ENCODE measurements at places on chromosomes 2 and 18. TPM values are rescaled to one million over a fixed set of nuclear protein-coding genes. Genes with fewer than 3 reads are reported as not detected.

Gene CXCR1
- not detected for total RNA-seq

DNA sequence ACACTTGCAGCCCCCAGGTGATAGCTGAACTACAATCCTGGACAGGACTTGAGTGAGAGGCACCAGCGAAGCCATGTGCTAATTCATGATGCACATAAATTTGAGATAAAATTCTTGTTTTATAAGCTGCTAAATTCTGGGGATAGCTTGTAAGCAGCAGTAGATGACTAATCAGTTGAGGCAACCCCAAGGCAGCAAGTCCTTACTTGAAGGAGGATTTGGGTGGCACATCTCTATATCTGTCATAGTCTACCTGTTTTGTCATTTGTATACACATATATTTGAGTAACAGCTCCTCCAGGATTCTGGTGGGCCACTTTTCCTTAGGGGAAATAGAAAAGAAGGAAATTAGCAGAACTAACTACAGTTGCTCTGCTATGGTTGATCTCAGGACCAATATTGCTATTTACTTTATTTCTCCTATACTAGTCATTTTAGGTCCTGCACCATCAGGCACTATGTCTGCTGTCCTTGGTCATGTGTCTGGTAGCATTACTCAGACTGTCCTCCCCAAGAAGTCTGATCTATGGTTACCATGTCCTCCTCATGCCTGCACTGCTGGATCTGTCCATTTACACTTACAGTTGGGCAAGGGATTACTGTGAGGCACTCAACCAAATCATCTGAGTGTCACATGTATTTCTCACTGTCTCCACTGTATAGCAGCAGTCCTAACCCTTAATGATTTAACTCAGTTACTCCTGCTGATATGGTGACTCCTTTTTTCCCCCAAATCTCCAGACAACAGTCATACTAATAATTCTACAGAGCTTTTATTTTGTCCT is 436.0 kb upstream of the CWC22 start:
- no peak for DNase-seq

- no peak for DNase-seq
These were observed 19.5 kb upstream of the BOK start for GRCh38 chr2:241538838-241539615.

- DNase-seq: peak; percentile 82
These were observed 16.1 kb downstream of the WNT10A start for GRCh38 chr2:218896501-218897393.

- no peak for DNase-seq
These were observed 70.8 kb upstream of the FSHR start for GRCh38 chr2:49225126-49225525.

Gene LOXHD1
- not detected for total RNA-seq

GRCh38 chr2:28582595-28582994 is 86.7 kb downstream of the PLB1 start:
- DNase-seq: no peak

GRCh38 chr2:44772131-44772530 is 169.4 kb upstream of the SIX3 start:
- no peak for DNase-seq

GRCh38 chr2:155145758-155146229 is 447.3 kb downstream of the KCNJ3 start:
- DNase-seq: no peak

DNA sequence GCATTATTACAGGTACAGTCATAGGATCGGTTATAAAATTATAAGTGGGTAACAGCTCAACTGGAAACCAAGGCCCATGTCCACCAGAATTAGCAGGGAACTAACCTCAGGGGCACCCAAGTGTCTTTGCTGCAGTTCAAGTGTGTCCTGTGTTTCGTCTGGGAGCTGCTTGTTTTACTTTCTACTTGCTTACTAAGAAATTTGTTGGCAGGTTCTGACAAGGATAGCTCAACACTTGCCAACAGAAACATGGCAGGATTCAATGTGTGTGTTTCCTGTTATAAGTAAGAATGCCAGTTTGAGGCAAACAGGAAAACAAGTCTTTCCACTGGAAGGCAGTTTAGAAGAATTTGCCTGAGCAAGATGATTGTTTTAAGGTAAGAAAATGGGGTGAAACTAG is 104.5 kb downstream of the EPHA4 start:
- DNase-seq: no peak

GRCh38 chr2:84899304-84900204 is 5.9 kb upstream of the TMSB10 start:
- no peak for DNase-seq

Gene KCNJ3
- total RNA-seq: not detected

DNA sequence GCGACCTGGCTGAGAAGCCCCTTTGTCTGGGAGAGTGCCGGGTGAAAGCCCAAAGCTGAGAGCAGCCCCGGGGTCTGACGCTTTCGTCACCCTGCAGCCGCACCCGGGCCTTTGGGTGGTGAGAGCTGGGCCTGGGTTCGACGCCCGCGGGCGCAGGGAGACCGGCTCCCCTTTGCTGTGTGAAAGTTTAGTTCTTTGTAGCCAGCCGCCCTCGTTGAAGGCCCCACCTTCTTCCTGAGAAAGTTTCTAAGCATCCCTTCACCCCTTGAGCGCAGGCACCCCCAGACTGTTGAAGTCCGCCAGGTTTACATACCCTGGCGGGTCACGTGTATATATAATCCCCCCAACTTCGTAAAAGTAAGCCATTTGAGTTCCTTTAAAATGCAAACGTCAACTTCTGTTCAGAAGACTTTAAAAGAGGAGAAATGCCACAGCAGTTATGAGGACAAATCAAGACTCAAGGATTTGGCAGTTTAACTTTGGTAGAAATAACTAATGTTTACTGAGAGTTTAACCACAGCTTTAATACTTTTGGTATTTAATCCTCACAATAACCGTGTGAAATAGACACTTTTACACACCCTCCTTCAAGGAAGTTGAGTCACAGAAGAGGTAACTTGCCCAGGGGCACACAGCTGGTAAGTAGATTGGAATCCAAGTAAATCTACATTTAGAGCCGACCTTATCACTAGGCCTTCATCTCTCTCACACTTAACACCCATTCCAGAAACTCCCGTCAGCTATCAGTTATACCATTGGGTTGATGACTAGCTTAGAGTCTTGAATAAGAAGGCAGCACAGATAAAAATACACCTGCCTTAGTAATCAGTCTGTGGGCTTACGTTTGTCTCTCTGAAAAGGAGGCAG is 1.1 kb upstream of the MBOAT2 start:
- no peak for DNase-seq

Gene ATP6V1B1
- not detected for total RNA-seq

GRCh38 chr2:27714851-27715291 is 51.2 kb downstream of the SLC4A1AP start:
- DNase-seq: no peak

GRCh38 chr18:8657050-8657820 is 48.0 kb downstream of the RAB12 start:
- DNase-seq: no peak

DNA sequence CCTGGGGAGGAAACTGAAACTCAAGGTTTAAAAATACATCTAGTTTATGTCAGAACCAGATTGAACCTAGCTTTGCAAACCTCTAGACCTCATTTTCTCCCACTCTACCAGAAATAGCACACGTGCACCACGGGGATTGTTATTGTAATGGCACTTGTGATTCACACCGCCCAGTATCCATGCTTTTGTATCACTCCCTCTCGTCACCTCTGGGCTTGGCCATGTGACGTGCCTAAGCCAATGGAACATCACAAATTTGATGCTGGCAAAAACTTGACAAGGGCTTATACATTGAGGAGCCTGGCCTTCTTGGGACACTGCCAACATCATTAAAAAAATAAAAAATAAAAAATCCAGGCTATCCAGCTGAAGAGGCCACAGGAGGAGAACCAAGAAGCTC is 495.8 kb upstream of the POU3F3 start:
- DNase-seq: no peak

DNA sequence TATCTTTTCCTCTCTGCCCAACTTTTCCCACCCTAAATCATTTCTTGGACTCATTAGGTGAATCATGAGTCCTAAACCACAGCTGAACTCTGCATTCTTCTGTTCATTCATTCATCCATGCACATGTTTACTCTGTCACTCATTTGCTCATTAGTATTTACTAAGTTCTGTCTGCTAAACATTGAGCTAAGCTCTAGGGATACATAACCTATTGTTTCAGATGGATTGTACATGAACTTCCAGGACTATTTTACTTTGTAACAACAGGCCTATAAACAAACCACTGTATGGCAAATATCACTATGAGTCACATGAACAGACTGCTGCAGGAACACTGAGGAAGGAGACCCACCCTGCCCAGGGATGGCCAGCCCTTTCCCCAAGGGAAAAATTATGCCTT is 14.6 kb upstream of the DYNC2LI1 start:
- DNase-seq: no peak

Gene AFF3
- total RNA-seq: 1.4 TPM

DNA sequence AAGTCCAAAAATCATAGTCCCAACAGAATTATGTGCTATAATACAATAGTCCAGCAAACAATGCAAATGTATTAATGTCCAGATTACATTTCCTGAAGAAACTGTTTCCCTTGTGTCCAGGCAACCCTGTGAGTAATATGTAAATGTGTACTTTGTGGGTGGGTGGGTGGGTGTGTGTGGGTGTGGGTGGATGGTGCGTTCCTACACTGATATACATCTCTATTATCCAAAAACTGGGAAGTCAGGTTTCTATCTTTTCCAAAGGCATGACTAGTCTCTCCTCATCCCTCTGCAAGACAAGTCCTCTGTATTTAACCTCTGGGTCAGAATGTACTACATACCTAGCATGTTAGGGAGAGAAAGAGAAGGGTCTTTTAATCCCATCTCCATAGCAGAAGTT is 71.6 kb downstream of the LNPK start:
- no peak for DNase-seq

Gene MOB1A
- 215 TPM for total RNA-seq

Gene SULT1C4
- not detected for total RNA-seq

All from activated T-helper 2 cell treated with anti-CD3 and anti-CD28 coated beads, Interferon-gamma antibody, Interleukin-2, Interleukin-4, amounts not matched to agents 10 μg/mL and 5 μg/mL and 100 μg/mL, durations not matched to agents 14 hours and 24 hours and 36 hours (primary cell).